H9 (cell line): ENCODE measurements at places on chromosomes 11 and 22. TPM values are rescaled to one million over a fixed set of nuclear protein-coding genes. Genes with fewer than 3 reads are reported as not detected.

TUBA8 gene
- 1.6 and 2.0 TPM in 2 replicates for total RNA-seq

SPTBN2 gene
- 80.4 and 84.8 TPM in 2 replicates for total RNA-seq

- H3K27ac ChIP-seq = no peak overlapping the region
- H3K4me1 ChIP-seq = peaks cover 12% of the 10 kb centered on the region; the same call in 1 of the 2 replicates
- H3K4me3 ChIP-seq = no peak overlapping the region
- no peaks in the 10 kb centered on the region; the same call in 2 of the 3 replicates for H3K36me3 ChIP-seq
- no peak for DNase-seq
Measured at GRCh38 chr11:115930291-115930690, 426.1 kb upstream of the CADM1 start.

- peaks cover 22% of the 10 kb centered on the region; the same call in 2 of the 3 replicates for H3K36me3 ChIP-seq
- H3K4me1 ChIP-seq = no peaks in the 10 kb centered on the region
- no peak overlapping the region for H3K4me3 ChIP-seq
- no peaks in the 10 kb centered on the region for H3K27me3 ChIP-seq
- DNase-seq = no peak
Measured at GRCh38 chr11:17129003-17129402, 51.5 kb upstream of the RPS13 start.

KIF18A gene
- total RNA-seq = 25.3 and 25.9 TPM in 2 replicates

CRYBB2 gene
- total RNA-seq = not detected in 2 replicates

DNA sequence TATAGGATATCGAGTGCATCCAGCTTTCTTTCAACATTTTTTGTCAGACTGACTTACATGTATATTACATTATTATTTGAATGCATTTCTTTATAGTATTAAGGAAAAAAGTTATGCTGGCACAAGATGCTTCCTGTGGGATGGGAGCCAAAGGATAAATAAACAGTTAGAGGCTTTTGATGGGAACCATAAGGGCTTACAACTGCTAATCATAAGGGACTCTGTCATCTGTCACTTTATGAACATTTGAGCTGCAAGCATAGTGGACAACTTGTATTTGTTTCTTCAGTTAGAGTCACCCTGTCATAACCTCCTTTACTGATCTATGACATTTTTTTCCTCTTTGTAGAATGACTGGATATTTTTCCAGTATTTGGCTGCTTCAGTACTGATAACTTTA lies 132.4 kb upstream of the CHORDC1 start:
- no peak for DNase-seq
- 0 out of 2 replicates have a peak, but pooled peaks cover 3% of the 10 kb centered on the region for H3K36me3 ChIP-seq
- H3K27me3 ChIP-seq = no peaks in the 10 kb centered on the region
- no peak overlapping the region for H3K4me3 ChIP-seq

VPREB3 gene
- total RNA-seq = 0.50 TPM in 2 replicates

ZNF215 gene
- 18.0 and 18.2 TPM in 2 replicates for total RNA-seq

DNA sequence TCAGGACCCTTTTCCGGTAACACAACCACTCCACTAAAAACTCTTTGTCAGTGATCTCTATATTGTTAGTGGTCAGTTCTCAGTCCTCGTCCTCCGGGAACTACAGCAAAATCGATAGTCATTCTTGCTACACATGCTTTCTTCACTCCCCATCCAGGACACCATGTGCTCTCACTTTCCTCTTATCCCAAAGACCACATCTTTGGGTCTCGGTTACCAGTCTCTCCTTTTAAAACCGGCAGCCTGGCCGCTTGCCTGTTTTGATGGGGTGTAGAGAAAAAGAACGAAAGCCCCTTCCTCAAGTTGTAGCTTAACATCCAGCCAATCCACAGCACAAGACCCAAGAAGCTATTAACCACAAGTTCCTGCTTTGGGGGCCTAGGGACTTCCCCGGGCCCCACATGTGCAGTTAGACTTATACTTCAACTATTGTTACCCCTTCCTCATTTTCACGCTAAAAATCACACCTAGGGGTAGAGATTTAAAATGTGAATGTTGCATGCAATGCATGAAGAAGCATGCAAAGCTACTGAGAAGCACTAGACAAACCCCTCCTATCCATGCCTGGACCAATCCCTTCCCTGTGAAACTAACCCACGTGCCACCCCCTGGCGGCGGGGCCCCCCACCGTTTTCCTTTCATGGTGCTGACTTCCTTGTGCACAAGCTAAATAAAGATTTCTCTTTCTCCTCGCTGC lies 1.5 kb upstream of the TOLLIP start:
- H3K27ac ChIP-seq = no peak overlapping the region
- peaks cover 2% of the 10 kb centered on the region; the same call in 1 of the 3 replicates for H3K36me3 ChIP-seq
- H3K4me1 ChIP-seq = no peaks in the 10 kb centered on the region
- no peaks in the 10 kb centered on the region for H3K27me3 ChIP-seq
- H3K4me3 ChIP-seq = peak overlapping the region; percentile 71

- H3K4me3 ChIP-seq = no peak overlapping the region
Measured at GRCh38 chr11:76629853-76630599, 40.5 kb downstream of the LRRC32 start.

DNA sequence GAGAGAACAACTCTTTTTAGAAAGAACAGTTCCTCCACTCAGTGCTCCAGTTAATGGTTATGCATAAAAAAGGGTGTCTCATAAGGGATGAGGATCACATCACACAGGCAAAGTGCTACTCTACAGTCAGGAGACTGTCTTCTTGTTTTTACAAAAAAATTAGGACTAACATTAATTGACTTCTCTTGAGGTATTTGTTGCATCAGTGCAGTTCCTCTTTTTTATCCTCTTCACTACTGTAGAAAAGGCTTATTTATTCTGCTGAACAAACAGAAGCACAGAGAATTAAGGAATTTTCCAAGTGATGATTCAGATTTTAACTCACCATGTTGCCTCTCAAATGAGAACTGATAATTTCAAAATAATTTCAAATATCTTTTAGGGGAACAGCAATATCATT lies 1.9 kb downstream of the MMP8 start:
- H3K4me3 ChIP-seq = no peak overlapping the region
- H3K4me1 ChIP-seq = no peaks in the 10 kb centered on the region

DNA sequence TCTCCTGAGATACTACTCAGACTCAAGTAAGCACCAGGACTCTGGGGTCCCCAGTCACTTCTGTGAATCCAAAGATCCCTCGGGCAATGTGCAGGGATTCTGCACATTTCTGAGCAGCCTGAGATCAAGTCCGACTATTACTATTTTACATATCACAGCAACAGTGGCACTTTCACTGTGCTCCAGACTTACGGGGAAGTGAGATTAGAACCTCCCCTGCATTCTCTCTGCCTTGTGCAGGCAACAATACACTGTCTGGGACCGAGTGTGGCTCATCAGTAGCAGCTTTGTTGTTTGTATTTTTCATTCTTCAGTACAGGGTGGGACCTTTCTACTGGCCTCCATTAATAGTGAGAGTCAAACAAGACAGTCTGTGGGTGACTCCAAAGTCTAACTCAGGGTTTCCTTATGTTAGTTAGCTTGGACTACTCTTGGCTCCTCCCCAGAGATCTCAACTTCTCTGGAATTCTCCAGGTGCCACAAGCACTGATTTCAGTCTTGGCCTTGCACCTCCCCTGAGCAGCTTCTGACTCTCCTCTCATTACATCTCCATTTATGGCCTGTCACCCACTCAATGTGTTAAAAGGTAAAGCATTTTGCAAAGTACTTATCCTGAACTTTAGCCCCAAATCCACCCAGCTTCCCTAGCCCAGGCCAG lies 76.2 kb upstream of the TOP3B start:
- H3K36me3 ChIP-seq = no peaks in the 10 kb centered on the region
- H3K4me3 ChIP-seq = no peak overlapping the region
- no peak overlapping the region for H3K27ac ChIP-seq
- no peak for DNase-seq
- H3K27me3 ChIP-seq = peaks cover 31% of the 10 kb centered on the region
